NT2/D1 (cell line): ENCODE measurements at places on chromosomes 1 and 21.

GRCh38 chr1:20322081-20322824 lies 31.6 kb downstream of the VWA5B1 start:
- no peak for DNase-seq

DNA sequence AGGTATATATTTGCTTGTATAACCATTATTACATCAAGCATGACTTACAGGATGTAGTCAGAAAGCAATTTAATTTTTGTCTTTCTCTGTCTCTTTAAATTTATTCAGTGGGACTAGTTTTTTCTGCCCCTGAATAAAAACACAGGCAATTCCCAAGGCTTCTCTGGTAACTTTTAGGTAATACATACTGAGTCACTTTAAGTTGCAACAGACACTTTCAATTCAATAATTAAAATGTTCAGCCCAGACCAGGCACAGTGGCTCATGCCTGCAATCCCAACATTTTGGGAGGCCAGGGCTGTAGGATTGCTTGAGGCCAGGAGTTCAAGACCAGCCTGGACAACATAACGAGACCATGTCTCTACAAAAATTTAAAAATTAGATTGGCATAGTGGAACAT lies 12.3 kb downstream of the SLC44A3 start:
- no peak for DNase-seq

DNA sequence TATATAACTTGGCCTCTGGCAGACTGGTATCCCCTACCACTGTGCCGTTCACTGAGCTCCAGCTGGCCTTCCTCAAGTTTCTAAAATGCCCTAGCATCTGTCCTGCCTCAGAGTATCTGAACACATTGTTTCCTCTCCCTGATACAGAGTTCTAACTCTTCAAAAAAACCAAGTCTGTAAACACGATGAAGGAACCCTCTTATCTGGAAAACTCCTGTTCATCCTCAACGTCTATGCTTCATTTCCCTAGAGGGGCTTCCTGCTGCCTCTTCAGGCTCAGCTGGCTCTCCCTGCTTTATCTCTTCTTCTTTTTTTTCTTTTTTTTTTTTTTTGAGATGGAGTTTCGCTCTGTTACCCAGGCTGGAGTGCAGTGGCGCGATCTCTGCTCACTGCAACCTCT lies 5.6 kb downstream of the BSDC1 start:
- DNase-seq: no peak

- no peak for DNase-seq
These were observed 2.8 kb upstream of the AHDC1 start for GRCh38 chr1:27606708-27607238.

GRCh38 chr1:245240648-245241165 lies 85.9 kb downstream of the KIF26B start:
- no peak for DNase-seq

- peak; percentile 27 for DNase-seq
These were observed 63.7 kb downstream of the MACF1 start for GRCh38 chr1:39268112-39268581.

DNA sequence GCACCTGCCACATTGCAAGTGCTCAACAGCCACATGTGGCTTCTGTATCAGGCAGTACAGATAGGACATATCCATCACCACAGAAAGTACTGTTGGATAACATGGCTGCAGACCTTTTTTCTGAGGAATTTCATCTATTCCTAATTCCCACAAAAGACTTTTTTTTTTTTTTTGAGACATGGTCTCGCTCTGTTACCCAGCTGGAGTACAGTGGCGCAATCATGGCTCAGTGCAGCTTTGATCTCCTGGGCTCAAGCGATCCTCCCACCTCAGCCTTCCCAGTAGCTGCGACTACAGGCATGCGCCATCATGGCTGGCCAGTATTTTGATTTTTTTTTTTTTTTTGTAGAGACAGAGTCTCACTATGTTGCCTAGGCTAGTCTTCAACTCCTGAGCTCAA lies 33.3 kb downstream of the YARS1 start:
- DNase-seq: no peak

GRCh38 chr1:78437396-78437795 lies 53.4 kb upstream of the PTGFR start:
- DNase-seq: peak; percentile 11

DNA sequence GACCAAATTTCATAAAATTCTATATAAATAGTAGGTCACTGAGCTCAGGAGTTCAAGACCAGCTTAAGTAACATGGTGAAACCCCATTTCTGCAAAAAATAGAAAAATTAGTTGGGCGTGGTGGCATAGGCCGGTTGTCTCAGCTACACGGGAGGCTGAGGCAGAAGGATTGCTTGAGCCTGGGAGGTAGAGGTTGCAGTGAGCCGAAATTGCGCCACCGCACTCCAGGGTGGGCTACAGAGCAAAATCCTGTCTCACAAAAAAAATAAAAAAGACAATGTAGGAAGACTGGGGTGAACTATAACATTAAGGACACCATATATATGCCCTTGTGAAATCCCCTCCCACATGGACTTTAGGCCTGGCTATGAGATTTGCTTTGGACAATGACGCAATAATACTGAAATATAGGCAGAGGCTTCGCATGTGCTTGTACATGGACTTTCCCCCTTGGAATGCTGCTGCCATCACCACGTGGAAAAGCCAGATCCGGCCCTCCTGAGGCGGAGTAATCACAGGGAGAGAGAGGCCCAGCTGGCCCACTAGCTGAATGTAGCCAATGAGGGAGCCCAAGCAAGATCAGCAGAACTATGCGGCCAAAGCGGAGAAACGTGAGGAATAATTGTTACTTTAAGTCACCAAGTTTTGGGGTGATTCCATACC lies 13.1 kb upstream of the USP1 start:
- DNase-seq: no peak

- DNase-seq: peak; percentile 13
These were observed 22.2 kb upstream of the KPRP start for GRCh38 chr1:152735648-152736047.

DNA sequence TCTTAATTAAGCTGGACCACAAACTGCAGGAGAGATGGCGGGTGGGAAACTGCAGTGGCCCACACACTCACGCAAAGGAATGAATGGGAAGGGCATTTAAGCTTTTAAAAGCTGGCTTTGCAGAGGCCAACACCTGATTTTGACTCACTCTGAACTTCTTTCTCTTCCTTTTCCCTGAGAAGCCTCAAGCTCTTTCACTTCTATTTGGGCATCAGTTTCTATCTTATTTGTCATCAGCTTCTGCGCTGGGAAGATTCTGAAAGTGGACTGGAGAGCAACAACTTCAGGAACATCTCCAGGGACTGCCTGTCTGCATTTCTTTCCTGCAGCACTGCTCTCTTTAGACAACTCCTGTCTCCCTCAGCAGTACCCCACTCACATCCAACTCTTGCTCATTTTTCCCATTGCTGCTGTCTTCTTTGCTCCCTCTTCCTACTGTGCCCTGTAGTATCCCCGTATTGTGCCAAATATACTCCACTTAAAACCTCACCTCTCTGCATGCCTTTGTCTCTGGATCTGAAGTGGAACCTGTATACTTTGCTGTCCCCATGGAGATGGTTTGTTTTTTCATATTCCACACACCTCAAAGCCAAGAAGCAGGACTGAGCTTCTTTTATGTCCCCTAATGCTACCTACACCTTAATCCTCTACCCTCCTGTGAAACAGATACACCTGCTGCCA lies 143.3 kb upstream of the JUN start:
- DNase-seq: no peak

DNA sequence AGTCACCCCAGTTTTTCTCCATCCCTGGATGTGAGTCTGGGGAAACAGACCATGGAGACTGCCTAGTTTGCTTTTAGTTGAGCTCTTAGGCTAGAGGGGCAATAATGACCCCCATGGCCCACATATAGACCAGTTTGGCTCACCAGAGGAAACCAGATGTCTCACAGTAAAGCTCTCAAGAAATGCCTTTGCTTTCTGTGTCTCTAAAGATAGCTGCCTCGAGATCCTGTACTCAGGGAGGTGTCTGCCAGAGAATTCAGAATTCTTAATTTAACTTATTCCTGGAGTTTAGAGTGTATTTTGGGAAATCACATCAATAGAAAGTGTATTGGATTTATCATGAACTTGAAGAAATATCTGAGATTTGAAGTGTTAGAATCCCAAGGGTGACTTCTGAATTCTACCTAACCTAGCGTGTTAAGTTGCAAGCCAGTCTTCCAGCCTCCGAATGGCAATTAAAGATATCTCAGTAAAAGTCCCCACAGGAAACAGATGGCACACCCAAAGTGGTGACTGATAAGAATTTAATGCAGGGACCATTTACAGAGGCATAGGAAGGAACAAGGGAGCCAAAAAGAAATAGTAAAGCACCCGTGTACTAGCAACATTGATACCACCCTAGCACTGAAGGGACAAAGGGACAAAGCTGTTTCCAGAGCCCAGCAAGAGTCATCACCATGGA lies 37.1 kb downstream of the STYXL2 start:
- no peak for DNase-seq

DNA sequence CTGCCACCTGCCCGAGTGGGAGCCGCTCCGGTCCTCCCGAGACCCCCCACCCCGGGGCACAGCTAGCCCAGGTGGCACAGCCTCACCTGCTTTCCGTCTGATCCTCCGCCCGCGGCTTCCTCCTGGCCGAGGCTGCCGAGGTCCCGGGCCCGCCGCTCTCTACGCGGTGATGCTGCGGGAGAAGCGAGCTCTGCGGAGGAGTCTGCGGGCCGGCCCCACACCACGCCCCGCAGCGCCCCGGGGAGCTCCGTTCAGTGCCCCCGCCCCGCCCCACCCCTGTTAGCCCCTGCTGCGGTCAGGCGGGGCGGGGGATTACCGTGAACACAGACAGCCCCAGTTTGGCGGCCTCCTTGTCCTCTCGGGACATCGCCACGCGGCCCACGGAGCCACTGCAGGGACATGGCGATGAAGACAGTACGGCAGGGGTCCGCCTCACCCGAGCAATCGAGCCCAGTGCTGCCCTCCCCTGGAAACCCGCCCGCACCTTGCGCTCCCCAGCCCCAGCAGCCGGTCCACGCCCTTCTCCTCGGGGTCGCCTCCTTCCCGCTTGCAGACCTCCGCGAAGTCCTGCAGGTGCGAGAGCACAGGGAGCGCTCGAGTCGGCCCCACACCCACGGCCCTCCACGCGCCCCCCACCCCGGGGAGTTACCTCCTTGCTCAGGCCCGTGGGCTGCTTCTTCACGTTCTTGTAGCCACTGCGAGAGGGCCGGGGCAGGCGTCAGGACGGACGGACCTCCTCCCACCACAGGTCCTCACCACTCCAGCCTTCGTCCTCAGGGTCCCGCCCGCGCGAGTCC lies 933 bp downstream of the C1orf35 start:
- no peak for DNase-seq

GRCh38 chr1:66607458-66607857 lies 73.5 kb downstream of the SGIP1 start:
- peak; percentile 1 for DNase-seq

DNA sequence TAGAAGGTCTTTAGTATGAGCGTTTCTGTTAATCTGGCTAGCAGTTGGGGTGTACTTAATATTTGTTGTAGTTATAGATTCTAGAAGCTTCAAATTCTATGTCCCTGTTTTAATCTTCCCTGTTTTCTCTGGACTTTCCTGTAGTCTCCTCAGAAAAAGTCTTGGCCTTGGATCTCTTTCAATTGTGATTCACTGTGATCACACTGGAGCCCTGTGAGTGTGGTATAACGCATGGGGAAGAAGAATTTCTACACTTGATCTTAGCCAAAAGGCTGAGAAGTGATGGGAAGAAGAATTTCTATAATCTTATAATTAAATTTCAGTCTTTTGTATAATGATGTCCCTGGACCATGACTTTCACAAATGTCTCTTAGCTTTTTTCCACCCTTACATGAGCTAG lies 36.7 kb upstream of the COP1 start:
- DNase-seq: no peak

- DNase-seq: no peak
These were observed 87.8 kb upstream of the NRIP1 start for GRCh38 chr21:15152591-15152990.

DNA sequence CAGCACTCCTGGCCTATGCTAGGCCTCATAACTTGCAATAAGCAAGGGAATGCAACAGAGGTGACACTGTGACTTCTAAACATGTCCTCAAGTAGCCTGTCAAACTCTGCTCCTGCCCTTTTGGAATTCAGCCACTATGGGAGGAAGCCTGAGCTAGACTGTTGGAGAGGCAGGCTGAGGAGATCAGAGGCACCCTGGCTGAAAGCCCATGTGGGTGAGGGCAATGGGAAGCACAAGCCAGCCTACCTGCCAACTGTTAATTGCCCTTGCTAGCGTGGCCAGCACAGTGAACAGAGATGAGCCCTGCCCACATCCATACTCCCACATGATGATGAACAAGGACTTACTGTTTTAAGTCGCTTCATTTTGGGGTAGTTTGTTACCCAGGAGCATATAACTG lies 17.7 kb downstream of the GNB1 start:
- no peak for DNase-seq

DNA sequence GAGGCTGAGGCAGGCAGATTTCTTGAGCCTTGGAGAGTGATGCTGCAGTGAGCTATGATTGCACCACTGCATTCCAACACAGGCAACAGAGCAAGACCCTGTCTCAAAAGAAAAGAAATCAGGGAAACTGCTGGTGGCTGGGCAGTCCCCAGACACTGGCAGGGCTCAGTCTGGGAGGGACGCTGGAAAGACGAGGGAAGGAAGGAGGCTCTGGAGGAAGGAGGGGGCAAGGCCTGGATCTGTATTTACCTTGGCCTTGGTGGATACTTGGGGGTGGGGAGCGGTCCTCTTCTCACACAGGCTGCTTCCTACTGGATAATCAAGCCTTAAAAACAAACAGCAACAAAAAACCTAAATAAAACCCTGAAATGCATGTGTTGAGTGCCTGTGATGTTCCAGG lies 24.4 kb downstream of the KCNQ4 start:
- no peak for DNase-seq

DNA sequence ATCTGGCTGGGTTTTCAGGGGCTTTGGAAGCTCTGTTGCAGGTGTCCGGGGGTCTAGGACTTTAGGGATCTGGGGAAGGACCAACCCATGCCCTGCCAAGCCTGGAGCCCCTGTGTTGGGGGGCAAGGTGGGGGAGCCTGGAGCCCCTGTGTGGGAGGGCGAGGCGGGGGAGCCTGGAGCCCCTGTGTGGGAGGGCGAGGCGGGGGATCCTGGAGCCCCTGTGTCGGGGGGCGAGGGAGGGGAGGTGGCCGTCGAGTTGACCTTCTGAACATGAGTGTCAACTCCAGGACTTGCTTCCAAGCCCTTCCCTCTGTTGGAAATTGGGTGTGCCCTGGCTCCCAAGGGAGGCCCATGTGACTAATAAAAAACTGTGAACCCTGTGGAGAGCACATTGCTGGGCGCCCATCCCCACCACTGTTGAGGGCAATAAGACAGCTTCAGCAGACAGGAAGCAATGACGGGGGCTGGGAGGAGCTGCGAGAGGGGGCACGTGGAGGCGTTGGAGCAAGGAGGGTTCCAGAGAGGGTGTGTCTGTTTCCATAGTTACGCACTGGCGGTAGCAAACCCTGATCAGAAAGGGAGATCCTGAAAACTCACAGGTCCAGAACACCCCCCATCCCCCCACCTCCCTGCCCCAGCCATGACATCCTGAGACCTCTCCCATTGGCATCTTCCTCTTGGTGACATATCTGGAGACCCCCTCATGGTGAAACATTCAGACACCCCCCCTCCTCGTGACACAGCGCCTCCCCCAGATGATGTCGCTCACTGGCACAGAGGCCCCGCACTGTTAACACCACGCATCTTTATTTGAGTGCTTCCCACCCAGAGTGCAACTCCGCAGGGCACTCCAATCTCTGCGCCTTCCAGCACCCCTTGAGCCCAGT lies 8.4 kb downstream of the MYBPH start:
- DNase-seq: no peak

- DNase-seq: no peak
These were observed 406.5 kb downstream of the DUSP10 start for GRCh38 chr1:221335161-221336101.

GRCh38 chr1:173475564-173476196 lies 1.5 kb upstream of the PRDX6 start:
- no peak for DNase-seq
